ENCODE measurements at places on chromosomes 1 and 21.

GRCh38 chr21:30760776-30761175 is 5.5 kb upstream of the KRTAP21-1 start:
- no peak overlapping the region for H3K4me3 ChIP-seq
- DNase-seq = no peak
- no peaks in the 10 kb centered on the region for H3K27me3 ChIP-seq
- no peaks in the 10 kb centered on the region for H3K4me1 ChIP-seq
- no peak overlapping the region for H3K27ac ChIP-seq

GRCh38 chr1:221687836-221688487 is 53.9 kb downstream of the DUSP10 start:
- DNase-seq = no peak
- H3K4me1 ChIP-seq = peaks cover 4% of the 10 kb centered on the region
- H3K27ac ChIP-seq = no peak overlapping the region

- H3K36me3 ChIP-seq = peaks cover 39% of the 10 kb centered on the region
- H3K27ac ChIP-seq = no peak overlapping the region
- H3K27me3 ChIP-seq = no peaks in the 10 kb centered on the region
- no peak for DNase-seq
- H3K4me1 ChIP-seq = no peaks in the 10 kb centered on the region
Observed at GRCh38 chr1:214317300-214317699, 36.3 kb downstream of the SMYD2 start.

GRCh38 chr1:116855191-116855619 is 54.5 kb upstream of the PTGFRN start:
- DNase-seq = no peak
- H3K27ac ChIP-seq = no peak overlapping the region
- no peak overlapping the region for H3K4me3 ChIP-seq
- H3K36me3 ChIP-seq = no peaks in the 10 kb centered on the region
- no peaks in the 10 kb centered on the region for H3K27me3 ChIP-seq
- no peaks in the 10 kb centered on the region for H3K4me1 ChIP-seq

DNA sequence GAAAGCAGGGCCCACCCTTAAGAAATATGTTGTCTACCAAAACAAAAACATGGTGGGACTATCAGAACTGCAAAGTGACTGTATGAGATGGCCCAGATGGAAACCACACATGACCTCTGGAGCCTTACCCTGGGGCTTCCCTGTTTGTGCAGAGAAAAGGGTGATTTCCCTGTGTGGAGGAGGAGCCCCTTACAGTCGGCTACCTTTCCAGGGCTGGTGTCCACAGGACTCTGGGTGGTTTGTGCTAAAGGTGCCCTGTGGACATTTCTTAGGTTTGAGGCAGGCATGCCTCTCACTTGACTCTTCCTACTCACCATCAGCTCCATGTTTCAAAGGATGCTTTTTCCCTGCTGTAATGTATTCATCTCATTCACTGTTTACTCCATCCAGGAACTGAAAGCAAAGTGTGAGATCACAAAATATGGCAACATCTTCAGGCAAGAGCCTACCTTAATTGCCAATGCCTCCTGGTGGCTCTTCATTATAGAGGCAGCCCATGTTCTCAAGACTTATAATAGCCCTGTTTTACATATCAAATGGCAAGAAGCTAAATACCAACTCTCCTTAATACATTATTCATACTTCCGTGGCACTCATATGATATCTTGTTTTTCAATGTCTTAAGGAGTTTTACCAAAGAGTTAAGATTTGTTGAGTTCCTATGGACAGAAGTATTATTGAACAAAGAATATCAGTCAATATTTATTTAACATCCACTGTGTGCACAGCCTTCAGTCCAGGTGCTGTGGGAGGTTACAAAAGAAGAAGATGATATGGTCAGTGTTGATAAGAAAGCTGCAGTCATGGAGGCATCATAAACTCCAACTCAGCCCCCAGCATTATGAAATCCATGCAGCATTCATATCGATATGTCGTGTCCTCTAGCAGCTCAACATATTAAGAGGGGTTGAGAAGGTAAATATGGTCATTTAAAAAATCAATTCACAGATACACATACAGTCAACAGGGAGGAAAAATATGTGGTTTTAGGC is 15.5 kb upstream of the TFF3 start:
- no peaks in the 10 kb centered on the region for H3K27me3 ChIP-seq
- no peak for DNase-seq
- H3K4me3 ChIP-seq = no peak overlapping the region
- no peaks in the 10 kb centered on the region for H3K36me3 ChIP-seq
- no peak overlapping the region for H3K27ac ChIP-seq
- no peaks in the 10 kb centered on the region for H3K4me1 ChIP-seq

- peaks cover 8% of the 10 kb centered on the region for H3K36me3 ChIP-seq
- no peak overlapping the region for H3K4me3 ChIP-seq
- peak overlapping the region; percentile 23 for H3K27ac ChIP-seq
- H3K4me1 ChIP-seq = no peaks in the 10 kb centered on the region
- no peaks in the 10 kb centered on the region for H3K27me3 ChIP-seq
- DNase-seq = no peak
Observed at GRCh38 chr1:15426492-15427279, 11.6 kb upstream of the CTRC start.

GRCh38 chr1:31926853-31927660 is 11.1 kb downstream of the PTP4A2 start:
- peak overlapping the region; percentile 8 for H3K4me3 ChIP-seq
- DNase-seq = no peak
- no peaks in the 10 kb centered on the region for H3K27me3 ChIP-seq
- H3K36me3 ChIP-seq = no peaks in the 10 kb centered on the region
- peaks cover 48% of the 10 kb centered on the region for H3K4me1 ChIP-seq

DNA sequence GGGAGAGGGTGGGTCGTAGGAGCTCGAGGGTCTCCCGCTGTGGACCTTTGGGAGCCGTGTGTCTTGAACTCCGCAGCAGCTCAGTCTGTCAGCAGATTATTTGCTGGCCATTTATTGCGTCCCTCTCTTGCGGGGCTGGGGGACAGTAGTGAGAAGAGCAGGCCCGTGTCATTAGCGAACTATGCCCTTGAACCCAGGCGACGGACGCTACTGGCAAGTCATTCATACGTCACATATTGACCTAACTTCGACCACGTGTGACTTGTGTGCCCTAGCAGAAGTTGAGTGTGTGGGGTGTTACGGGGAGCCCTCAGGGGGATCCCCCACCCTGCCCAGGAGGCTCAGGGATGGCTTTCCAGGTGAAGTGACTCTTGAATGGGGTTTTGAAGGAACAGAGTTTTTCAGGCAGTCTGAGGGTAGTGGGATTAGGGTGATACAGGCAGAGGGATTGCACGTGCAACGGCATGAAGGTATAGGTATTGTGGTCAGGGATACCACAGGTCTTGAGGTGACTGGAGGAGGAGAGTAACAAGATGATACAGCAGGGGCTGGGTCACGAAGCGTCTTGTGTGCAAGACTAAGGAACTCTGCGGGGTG is 13.0 kb downstream of the RCC1 start:
- peaks cover 11% of the 10 kb centered on the region for H3K36me3 ChIP-seq
- H3K27me3 ChIP-seq = no peaks in the 10 kb centered on the region
- no peak overlapping the region for H3K27ac ChIP-seq
- peaks cover 2% of the 10 kb centered on the region for H3K4me1 ChIP-seq
- no peak for DNase-seq

DNA sequence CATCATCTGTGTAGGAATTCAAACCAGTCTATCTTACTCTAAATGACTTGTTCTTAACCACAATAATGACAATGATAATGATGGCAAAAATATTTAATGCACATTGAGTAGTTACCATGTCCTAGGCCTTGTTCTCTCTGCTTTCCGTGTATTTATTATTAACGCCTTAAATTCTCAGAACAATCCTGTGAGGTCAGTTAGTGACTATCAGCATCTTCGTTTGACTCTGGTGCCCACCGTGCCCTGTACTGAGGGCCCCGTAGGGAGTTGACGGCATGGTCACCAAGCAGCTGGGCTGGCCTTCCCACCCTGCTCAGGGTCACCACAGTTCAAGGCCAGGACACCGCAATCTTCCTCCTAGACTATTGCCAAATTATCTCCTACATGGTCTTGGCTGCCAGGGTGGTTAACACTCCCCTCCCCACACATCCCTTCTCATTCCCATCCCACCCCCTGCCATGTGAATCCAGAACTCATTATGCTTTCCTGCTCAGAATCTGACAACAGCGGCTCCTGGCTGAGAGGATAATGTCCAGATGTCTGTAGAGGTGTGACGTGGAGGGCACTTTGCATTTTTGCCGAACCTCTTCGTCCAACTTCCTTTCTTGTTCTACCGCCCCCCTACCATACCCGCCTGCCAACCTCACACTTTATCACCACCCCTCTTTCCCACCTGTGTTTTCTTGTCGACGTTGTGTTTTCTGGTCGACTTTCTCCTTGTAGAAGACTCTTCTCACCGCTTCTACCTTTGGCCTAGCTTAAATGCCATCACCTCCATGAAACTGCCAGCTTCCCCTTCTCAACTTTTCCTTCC is 33.4 kb downstream of the IGFN1 start:
- no peak overlapping the region for H3K27ac ChIP-seq
- H3K36me3 ChIP-seq = no peaks in the 10 kb centered on the region
- H3K4me3 ChIP-seq = no peak overlapping the region
- no peaks in the 10 kb centered on the region for H3K4me1 ChIP-seq
- no peak for DNase-seq
- H3K27me3 ChIP-seq = no peaks in the 10 kb centered on the region

DNA sequence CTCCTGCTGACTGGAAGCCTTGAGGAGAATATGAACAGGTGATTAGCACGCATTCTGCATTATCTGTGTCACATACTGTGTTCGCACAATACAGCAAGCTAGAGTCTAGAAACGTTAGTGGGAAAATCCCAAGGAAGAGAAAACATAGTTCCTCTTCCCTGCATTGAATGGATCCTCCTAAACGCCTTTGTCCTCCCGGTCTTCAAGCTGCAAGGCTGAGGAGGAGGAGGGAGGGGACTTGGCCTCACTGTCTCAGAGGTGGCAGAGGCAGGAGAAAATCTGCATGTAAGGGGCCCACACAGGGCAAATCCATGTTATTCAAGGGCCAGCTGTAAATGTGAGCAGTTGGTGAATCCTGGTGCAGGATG is 34.4 kb downstream of the WNT9A start:
- no peaks in the 10 kb centered on the region for H3K36me3 ChIP-seq
- H3K27me3 ChIP-seq = peaks cover 28% of the 10 kb centered on the region
- DNase-seq = no peak
- H3K4me3 ChIP-seq = no peak overlapping the region
- H3K4me1 ChIP-seq = no peaks in the 10 kb centered on the region
- no peak overlapping the region for H3K27ac ChIP-seq

All from T-cell (primary cell).